Neural crest cell (in vitro differentiated cells): ENCODE measurements at places on chromosomes 5 and 9.

- no peak for DNase-seq
Observed at GRCh38 chr5:72539038-72539437, 31.8 kb upstream of the ZNF366 start.

GRCh38 chr5:13740471-13740870 is 204.0 kb downstream of the DNAH5 start:
- no peak for DNase-seq

DNA sequence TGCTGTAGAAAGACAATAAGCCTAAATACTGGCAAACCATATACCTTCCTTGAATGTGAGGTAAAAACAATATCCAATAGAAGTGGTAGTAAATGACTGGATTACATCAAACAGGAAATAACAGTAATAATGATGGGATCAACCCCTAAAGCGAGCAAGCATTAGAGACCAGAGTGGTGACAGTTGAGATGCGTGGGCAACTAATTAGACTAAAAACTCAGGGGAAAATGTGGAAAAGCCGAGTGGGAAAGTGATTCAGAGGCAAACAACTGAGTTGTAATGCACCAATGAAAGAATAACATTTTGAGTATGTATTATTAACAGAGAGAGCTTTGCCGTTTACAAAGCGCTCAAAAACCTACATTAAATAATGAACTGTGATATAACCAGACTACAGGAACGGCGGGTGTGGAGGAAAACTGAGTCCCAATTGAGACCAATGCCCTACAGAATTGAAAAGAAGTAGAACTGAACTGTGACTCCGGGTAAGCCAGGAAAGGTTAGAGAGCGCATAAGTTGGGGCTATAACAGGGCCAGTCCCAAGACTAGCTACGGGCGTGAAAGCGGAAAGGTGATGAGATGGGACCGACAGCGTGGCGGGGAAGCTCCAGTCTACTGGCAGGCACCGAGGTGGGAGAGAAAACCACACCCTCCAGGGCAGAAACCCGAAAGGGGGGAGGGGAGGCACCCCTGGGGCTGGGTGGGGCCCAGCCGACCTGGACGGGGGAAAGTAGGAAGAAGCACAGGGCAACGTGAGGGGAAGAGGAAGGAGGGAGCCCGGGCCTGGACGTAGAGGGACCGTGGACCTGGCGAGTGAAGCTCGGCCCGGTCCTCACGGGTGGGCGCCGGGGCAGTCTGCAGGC is 592 bp downstream of the UBAP2 start:
- DNase-seq: peak; percentile 19

DNA sequence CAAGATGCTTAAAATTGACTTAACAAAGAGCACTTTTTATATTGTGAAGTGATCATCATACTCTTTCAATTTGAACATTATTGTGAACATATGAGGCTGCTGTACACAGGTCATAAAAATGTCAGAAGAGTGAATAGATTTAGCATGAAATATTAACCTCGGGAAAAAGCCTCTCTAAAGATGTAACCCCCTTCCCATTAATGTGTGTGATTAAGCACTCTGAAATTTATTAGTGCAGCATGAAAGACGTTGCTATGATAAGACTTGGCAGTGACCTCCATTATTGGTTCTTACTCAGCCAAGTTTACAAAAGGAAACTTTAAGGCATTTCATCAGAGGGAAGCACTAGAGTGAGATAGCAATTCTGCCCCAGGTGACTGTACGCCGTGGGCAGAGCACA is 326.5 kb downstream of the NTRK2 start:
- no peak for DNase-seq

GRCh38 chr9:38720083-38720745 is at the start of gene FAM240B:
TSS of gene FAM240B (minus strand) at chr9:38720133. CDS start at chr9:38703999, 16,134 bp downstream.
- DNase-seq: no peak

DNA sequence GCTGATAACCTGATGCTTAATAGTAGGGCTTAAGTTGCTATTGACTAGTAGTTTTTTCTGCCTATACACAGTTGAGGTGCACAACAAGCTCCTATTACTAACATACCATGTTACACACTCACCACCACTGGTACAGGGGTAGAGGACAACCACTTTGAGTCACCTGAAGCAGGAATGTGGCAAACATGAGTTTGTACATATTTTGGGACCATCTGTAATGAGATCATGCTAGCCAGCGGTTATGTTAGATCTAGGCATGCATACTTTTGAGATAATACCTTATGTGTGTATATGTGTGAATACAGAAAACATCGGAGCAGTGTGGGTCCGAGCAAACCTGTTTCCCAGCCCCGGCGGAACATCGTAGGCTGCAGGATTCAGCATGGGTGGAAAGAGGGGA is 72.8 kb upstream of the NXNL2 start:
- no peak for DNase-seq

DNA sequence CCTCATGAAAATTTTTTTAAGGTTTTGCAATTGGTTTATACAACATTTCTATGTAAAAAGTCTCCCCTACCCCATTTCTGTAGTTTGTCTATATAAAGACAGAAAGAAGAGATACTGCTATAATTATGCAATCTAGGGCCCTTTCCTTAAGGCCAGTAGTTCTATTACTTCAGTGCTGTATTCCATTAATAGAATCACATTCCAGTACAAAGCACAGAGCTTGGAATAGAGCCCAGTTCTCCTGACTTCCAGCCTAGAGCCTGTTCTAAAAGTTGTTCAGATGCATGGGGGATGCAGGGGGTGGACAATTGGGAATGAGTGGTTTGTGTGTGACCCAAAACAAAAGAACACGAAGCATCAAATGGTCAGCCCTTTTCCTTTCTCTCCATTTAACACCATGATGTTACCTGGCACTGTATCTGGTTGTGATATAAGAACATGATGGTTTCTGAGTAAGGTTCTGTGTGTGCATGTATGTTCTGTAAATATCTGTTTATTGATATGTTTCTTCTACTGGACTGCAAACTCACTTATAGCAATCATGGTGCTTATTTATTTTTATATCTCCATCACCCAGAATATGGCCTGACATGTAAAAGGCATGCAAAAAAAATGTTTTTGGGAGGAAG is 8.2 kb upstream of the GRAMD2B start:
- DNase-seq: no peak

DNA sequence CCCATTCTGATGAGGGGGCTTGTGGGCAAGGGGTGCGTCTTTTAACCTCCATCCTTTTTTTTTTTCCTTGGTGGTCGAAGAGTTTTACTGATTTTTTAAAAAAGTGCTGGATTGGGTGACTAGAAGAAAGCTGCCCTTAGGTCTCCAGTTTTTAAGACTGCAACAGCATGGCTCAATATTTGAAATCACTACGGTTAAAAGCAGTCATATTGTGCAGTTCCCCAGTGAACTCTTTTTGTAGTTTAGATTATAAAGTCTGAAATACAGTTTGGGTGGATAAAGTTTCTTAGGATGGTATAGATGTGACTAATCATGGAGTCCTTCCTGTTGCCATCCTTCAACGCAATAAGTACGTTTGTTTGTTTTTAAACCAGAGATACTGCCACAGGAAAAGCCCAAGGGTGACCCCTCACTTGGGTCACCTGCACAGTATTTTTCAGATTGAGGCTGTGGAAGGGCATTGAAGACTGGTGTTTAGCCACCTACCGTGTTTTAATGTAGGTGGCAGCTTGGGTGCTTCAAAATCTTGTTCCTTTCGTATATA is 520 bp upstream of the DHFR start:
- no peak for DNase-seq

GRCh38 chr5:79464695-79465332 is 49.1 kb downstream of the HOMER1 start:
- no peak for DNase-seq

- DNase-seq: no peak
Observed at GRCh38 chr5:52139888-52140615, 647.7 kb upstream of the ITGA1 start.

GRCh38 chr9:70044490-70045307 is 1.1 kb downstream of the MAMDC2 start:
- DNase-seq: no peak

GRCh38 chr9:70136632-70137031 is 93.0 kb downstream of the MAMDC2 start:
- no peak for DNase-seq

- DNase-seq: no peak
Observed at GRCh38 chr9:31065691-31066090, 1318.8 kb upstream of the ACO1 start.

GRCh38 chr5:168316139-168316578 is 24.7 kb downstream of the WWC1 start:
- DNase-seq: no peak

- DNase-seq: no peak
Observed at GRCh38 chr5:115723220-115723619, 93.2 kb downstream of the CDO1 start.

DNA sequence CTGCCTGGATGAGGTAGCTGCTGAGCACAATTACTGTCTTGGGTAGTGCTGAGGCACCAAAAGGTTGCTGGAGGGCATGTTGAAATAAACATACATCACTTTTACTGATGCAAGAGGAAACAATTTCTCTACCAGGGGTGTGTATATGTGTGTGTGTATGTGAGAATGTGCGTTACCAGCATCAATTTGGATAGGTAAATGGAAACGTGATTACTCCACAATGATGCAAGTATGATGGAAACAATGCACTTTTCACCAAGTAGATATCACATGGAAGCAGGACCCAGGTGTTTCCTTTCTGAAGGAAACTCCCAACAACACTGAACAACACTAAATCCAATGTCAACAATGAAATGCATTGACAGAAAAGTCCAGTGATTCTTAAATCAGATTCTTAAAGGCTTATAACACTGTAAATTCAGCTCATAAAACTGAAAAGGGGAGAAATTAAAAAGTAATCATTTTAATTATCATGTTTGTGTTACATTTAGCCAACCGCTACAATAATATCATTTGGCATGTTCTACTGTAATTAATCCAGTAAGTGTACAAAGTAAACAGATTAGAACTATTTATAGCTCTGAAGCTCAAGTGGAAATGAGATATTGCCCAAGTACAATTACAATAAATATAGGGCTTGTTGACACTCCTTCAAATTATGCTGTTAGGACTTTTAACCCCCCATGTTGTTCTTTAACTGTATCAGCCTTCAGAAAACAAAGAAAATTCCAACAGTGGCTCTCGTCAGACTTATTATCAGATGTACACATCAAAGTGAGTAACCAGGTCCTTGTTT is 25.3 kb downstream of the YIPF5 start:
- no peak for DNase-seq

DNA sequence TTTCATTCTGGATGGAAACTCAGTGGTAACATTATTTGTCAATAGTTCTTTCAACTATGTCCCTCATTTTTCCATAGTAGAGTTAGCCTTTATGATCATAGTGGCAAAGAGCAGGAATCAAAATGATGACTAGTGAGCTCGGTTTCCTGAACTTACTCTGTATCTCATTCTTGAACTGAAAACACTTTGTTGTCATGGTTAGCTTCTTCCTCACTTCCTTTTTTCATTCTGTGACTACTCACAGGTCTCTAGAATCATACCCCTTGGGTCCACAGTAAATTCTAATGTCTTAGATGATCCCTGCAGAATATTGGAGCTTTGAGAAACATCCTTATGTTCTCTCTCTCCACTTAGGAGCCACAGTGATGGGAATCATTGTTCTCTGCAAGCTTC is 29.4 kb upstream of the RECK start:
- no peak for DNase-seq

DNA sequence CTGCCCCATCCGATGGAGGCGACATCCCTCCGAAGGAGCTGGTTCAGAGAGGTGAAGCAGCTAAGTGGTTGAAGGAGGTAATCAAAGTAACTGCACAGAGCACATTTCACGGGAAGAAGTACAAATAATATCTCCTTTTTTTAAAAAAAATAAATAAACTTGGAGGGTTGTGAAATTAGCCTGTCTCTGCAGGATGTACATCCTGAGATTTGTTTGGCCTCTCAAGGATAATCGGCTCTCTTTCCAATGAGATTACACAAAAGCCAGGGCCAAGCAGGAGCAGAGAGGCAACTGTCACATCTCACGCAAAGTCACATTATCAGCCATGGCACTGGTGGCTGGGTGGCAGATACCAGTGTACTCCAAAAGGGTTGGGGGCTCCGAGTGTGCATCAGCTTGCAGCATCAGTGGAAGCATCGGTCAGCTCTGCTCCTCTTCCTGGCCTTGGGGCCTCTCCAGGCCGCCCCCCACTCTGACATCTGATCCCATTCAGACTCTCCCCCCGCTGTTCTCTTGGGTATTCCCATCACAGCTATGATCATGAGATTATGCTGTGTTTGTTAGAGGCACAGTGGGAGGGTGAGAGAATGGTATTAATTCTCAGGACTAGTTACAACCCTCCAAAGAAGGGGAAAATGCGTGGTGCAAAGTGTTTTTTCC is 109.9 kb downstream of the UGCG start:
- DNase-seq: no peak

DNA sequence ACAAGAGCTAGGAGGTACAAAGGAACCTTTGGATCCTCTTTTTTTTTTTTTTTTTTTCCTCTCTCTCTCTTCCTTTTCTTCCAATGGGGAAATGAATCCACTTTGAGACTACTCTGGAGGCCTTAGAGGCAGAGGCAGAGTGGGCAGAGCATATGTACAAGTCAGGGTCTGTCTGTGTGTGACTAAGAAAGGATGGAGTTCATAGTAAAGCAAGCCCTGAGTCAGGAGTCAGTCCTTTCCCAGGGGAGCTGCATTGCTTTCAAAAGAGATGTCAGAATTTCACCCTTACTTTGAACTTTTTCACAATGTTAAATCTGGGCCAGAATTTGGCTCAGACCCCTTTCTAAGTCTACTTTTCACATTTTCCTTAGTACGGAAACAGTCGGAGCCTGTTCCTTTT is 792.4 kb upstream of the C9orf72 start:
- DNase-seq: no peak

DNA sequence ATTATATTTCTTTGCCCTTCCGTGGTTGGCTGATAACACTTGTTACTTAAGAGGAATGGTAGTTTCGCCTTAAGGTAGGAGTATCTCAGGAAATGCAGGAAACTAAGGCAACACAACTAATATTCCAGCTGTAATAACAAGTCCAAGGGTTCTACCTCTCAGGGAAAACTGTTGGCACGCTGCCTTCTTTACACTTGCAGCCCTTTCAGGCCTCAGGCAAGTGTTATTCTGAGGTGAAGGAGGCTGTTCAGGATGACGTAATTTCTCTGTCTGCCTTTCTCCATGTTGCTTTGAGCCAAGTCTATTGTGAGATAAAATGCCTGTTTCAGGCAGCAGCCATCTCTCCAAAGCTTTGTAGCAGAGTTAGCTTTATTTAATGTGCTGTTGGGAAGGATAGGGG is 38.0 kb downstream of the VCAN start:
- DNase-seq: no peak

DNA sequence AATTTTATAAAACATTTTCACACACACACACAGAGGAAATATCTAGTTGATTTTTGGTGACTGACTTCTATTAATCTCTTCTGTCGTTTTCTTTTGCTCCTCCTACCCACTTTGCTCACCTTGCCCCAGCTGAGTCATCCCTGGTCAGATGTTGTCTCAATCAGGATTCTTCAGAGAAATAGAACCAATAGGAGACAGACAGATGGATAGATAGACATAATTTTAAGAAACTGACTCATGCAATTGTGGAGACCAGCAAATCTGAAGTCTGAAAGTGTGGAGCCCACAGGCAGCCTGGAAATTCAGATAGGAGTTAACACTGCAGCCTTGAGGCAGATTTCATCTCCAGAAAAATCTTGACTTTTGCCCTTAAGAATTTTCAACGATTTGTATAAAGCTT is 37.0 kb upstream of the PIK3R1 start:
- no peak for DNase-seq
